ENCODE measurements at places on chromosomes 6 and 20.
A peak's percentile ranks its signal among the peaks of the same experiment; 100 is the strongest.

DNA sequence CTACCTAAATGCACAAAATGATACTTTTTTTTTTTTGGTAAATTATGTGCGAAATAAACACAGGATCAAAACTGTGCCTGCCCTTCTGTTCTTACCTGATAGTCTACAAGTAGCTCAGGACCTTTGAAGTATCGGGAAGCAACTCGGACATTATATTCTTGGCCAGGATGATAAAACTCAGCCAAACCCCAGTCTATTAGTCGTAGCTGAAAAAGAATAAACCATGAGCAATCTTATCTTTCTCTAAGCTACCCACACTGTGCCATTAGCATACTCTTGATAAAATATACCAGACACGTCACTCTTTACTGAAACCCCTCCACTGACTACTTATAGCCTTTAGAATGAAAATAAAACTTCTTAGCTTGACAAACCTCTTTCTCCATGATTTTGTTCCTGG is 29.8 kb upstream of the TBC1D20 start:
- peaks cover 22% of the 10 kb centered on the region for H3K4me1 ChIP-seq
- H3K27ac ChIP-seq, result no peak overlapping the region
- no peak for DNase-seq
- H3K36me3 ChIP-seq, result peaks cover 41% of the 10 kb centered on the region
- no peak overlapping the region for H3K4me3 ChIP-seq

- no peak overlapping the region for H3K4me3 ChIP-seq
- H3K36me3 ChIP-seq, result no peaks in the 10 kb centered on the region
- no peak for DNase-seq
- H3K27me3 ChIP-seq, result no peaks in the 10 kb centered on the region
- no peak overlapping the region for H3K27ac ChIP-seq
- H3K4me1 ChIP-seq, result no peaks in the 10 kb centered on the region
Observed at GRCh38 chr6:101163611-101164010, 229.9 kb upstream of the GRIK2 start.

DNA sequence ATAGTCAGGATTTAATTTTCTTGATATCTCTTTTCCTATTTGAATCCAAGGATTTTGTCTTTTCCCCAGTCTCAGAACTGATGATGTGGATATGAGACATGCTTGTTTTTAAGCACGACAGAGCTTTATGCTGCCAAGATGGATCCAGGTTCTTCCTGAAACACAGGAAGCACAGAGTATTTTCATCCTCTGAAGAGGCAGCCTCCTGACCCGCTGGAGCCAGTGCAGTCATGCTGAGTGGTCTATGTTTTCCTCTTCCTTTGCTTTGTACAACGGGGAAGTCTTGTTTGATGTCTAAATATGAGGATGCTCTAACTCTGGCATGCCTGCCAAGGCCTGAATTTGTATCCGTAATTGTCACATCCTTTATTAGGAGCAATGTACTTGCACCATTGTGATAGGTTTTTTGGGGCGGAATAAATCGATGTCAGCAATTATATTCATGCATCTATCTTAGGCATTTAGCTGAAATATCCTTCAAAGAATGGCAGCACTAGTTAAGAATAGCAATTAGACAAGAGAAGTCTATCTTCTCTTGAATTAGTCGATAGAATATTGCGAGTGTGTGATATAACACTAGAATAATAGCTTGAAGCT is 407.1 kb upstream of the JAG1 start:
- DNase-seq, result peak; percentile 12
- peaks cover 5% of the 10 kb centered on the region for H3K4me1 ChIP-seq
- H3K4me3 ChIP-seq, result no peak overlapping the region
- no peak overlapping the region for H3K27ac ChIP-seq
- no peaks in the 10 kb centered on the region for H3K27me3 ChIP-seq

DNA sequence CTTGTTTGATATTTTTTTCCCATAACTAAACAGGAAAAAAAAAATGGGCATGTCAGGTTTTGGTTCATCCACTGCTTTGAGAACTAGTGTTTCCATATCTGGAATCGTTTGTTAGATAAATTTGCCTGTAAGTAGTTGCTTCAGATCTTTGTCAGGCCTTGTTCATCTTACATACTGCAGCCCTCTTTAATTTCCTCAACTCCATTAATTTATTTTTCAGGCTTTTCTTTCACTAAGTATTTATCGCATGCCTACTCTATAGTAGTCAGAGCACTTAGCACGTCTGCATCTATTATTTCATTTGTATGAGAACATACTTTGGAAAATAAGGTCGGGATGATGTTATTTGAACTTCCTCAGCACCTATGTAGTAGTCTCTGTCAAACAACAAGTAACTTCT is 80.9 kb downstream of the CAP2 start:
- no peaks in the 10 kb centered on the region for H3K27me3 ChIP-seq
- DNase-seq, result no peak
- no peak overlapping the region for H3K4me3 ChIP-seq

DNA sequence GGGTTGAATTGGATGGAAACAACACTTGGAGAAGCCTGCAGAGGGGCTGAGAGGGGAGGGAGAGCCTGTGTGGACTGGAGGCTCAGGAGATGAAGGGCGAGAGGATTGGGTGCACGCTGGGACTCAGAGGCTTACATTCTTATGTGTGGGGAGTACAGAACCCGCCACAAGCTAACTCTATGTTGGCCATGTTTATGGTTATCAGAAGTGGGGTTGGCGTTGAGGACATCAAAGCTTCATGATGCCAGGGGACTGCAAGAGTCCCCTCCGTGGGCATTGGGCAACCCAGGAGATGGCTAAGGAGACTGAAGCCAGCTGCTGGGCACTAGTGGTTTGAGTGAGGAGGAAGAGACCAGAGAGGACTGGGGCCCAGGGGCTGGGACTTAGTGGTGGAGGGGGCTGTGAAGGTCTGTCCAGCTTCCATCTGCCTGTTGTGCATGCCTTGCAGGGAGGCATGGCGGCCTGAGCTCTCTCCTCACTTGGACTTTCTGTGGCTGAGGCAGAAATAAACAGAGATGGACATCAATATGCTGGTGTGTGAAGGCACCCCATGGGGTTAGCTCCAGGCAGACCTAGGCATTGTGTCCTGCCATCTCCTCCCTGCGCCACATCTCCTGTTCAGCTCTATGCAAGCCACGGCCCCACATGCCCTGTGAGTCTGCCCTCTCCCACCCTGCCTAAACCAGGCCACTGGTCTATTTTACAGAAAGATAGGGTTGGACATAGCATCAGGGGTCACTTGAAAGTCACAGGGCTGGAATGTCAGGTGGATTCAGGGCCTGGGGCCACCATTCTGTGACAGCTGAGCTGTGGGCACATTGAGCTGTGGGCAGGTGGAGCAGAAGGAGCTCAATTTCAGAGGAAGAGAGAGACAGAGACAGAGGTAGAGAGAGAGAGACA is 61.6 kb downstream of the PHACTR3 start:
- no peak overlapping the region for H3K27ac ChIP-seq
- no peaks in the 10 kb centered on the region for H3K4me1 ChIP-seq
- H3K4me3 ChIP-seq, result no peak overlapping the region
- no peaks in the 10 kb centered on the region for H3K27me3 ChIP-seq
- DNase-seq, result no peak

DNA sequence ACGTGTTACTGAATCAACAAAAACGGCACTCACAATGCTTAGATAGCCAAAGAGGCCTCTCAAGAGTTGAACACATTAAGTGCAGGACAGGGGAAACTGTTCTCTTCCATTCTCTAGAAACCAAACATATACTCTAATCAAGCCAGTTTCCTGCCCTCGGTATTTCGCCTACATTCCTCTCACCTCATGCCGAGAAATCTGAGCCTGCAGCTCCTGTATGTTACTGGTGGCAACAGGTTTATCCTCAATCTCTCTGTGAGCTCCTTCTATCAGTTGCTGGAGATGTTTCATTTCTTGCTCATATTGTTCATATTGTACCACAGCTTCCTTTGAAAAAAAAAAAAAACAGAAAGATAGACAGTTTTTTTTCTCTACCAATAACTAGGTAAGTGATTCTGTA is 328.9 kb downstream of the SYNE1 start:
- H3K36me3 ChIP-seq, result peaks cover 83% of the 10 kb centered on the region
- H3K4me3 ChIP-seq, result no peak overlapping the region
- H3K27me3 ChIP-seq, result no peaks in the 10 kb centered on the region
- no peak overlapping the region for H3K27ac ChIP-seq
- no peak for DNase-seq

GRCh38 chr6:113819169-113819830 is 37.8 kb upstream of the MARCKS start:
- no peak for DNase-seq
- no peaks in the 10 kb centered on the region for H3K27me3 ChIP-seq
- no peak overlapping the region for H3K27ac ChIP-seq
- H3K4me1 ChIP-seq, result no peaks in the 10 kb centered on the region

DNA sequence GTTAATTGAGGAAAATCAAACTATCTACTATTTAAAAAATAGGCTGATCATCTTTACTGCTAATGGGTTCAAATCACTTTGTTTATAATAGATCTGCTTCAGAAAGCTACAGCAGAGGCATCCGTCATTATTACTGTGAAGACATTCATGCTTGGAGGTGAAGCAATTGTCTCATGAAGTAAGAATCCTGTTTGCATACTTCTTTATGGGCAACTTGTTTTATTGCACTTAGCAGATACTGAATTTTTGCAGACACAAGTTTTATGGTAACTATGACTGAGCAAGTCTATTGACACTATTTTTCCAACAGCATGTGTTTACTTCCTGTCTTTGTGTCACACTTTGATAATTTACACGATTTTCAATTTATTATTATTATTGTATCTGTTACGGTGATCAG is 573.9 kb downstream of the RFPL4B start:
- no peak overlapping the region for H3K27ac ChIP-seq
- no peak for DNase-seq
- no peak overlapping the region for H3K4me3 ChIP-seq
- H3K4me1 ChIP-seq, result no peaks in the 10 kb centered on the region

- peaks cover 27% of the 10 kb centered on the region for H3K27me3 ChIP-seq
Observed at GRCh38 chr20:3093861-3094361, 9.4 kb upstream of the AVP start.

- no peak overlapping the region for H3K27ac ChIP-seq
- no peak overlapping the region for H3K4me3 ChIP-seq
- no peak for DNase-seq
- H3K27me3 ChIP-seq, result no peaks in the 10 kb centered on the region
- no peaks in the 10 kb centered on the region for H3K36me3 ChIP-seq
Observed at GRCh38 chr6:80519811-80520594, 413.5 kb downstream of the BCKDHB start.

GRCh38 chr6:6239598-6240581 is 80.6 kb downstream of the F13A1 start:
- H3K36me3 ChIP-seq, result no peaks in the 10 kb centered on the region
- no peak overlapping the region for H3K27ac ChIP-seq
- no peak for DNase-seq
- H3K4me1 ChIP-seq, result no peaks in the 10 kb centered on the region
- H3K4me3 ChIP-seq, result no peak overlapping the region
- H3K27me3 ChIP-seq, result no peaks in the 10 kb centered on the region

GRCh38 chr6:168078175-168078942 is 653 bp downstream of the FRMD1 start:
- no peaks in the 10 kb centered on the region for H3K27me3 ChIP-seq
- H3K27ac ChIP-seq, result no peak overlapping the region
- peaks cover 9% of the 10 kb centered on the region for H3K4me1 ChIP-seq
- no peak for DNase-seq
- H3K4me3 ChIP-seq, result no peak overlapping the region
- no peaks in the 10 kb centered on the region for H3K36me3 ChIP-seq

- no peaks in the 10 kb centered on the region for H3K27me3 ChIP-seq
- peak overlapping the region; percentile 72 for H3K27ac ChIP-seq
- peak overlapping the region; percentile 85 for H3K4me3 ChIP-seq
- no peaks in the 10 kb centered on the region for H3K36me3 ChIP-seq
- H3K4me1 ChIP-seq, result no peaks in the 10 kb centered on the region
Observed at GRCh38 chr6:8064638-8065518, 689 bp upstream of the BLOC1S5 start.

GRCh38 chr20:6558341-6558740 is 209.1 kb upstream of the BMP2 start:
- no peaks in the 10 kb centered on the region for H3K4me1 ChIP-seq
- H3K27me3 ChIP-seq, result no peaks in the 10 kb centered on the region
- no peak overlapping the region for H3K27ac ChIP-seq

GRCh38 chr20:43949741-43950618 is 35.3 kb downstream of the TOX2 start:
- no peaks in the 10 kb centered on the region for H3K27me3 ChIP-seq
- no peak overlapping the region for H3K4me3 ChIP-seq
- no peak overlapping the region for H3K27ac ChIP-seq
- peaks cover 3% of the 10 kb centered on the region for H3K4me1 ChIP-seq
- no peaks in the 10 kb centered on the region for H3K36me3 ChIP-seq

DNA sequence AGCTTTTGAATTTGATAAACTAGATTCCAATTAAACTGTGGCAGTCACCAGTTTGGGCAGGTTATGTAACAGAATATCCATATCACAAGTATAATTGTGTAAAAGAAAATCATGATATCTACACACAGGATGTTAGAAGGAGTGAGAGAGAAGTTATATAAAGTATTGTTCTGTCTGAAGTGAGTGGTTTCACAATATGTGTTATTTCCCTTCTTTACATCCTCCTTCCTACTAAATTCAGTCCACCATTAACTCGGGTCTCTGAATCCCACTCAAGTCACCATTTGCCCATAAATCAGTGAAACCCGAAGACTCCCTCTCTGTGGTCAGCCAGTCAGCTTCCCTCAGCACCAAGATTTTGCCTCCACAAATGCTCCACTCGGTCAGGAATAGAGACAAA is 796 bp downstream of the HLA-DQB1 start:
- no peaks in the 10 kb centered on the region for H3K27me3 ChIP-seq
- no peak overlapping the region for H3K27ac ChIP-seq
- H3K4me1 ChIP-seq, result no peaks in the 10 kb centered on the region

GRCh38 chr6:100881707-100882040 is 545 bp upstream of the ASCC3 start:
- H3K36me3 ChIP-seq, result no peaks in the 10 kb centered on the region
- peaks cover 32% of the 10 kb centered on the region for H3K4me1 ChIP-seq
- peak overlapping the region; percentile 92 for H3K27ac ChIP-seq
- DNase-seq, result no peak

GRCh38 chr6:41675176-41675775 is 37.0 kb downstream of the MDFI start:
- no peaks in the 10 kb centered on the region for H3K4me1 ChIP-seq
- no peak overlapping the region for H3K4me3 ChIP-seq
- DNase-seq, result no peak
- H3K27ac ChIP-seq, result no peak overlapping the region
- H3K27me3 ChIP-seq, result no peaks in the 10 kb centered on the region
- no peaks in the 10 kb centered on the region for H3K36me3 ChIP-seq

DNA sequence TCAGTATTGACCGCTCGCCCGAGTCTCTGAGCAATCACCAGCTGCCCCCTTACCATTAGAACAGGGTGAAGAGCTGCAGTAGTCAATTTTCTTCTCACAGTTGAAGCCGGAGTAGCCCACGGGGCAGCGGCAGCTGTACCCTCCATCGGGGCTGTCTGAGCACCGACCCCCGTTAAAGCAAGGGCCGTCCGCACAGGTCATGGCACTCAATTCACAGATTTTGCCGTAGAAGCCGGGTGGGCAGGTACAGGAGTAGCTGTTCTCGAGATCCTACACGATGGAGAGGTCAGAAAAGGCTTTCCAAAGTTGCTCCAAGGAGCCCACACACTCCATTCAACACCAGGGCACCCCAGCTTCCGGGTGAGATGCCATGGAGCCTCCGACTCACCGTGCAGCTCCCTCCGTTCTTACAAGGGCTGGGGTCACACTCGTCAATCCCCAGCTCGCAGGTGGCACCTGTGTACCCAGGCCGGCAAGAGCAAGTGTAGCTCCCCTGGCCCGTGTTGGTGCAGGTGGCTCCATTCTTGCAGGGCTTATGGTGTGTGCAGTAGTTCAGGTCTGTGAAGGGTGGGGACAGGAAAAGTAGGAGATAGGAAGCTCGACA is 5.9 kb downstream of the DLL1 start:
- no peak overlapping the region for H3K4me3 ChIP-seq
- no peaks in the 10 kb centered on the region for H3K27me3 ChIP-seq
- H3K27ac ChIP-seq, result no peak overlapping the region
- H3K4me1 ChIP-seq, result peaks cover 49% of the 10 kb centered on the region

Measured in heart left ventricle (tissue), 16 donors.